Activated T-cell treated with anti-CD3 and anti-CD28 coated beads for 24 hours (primary cell): ENCODE measurements at places on chromosomes 12 and 14.

DNA sequence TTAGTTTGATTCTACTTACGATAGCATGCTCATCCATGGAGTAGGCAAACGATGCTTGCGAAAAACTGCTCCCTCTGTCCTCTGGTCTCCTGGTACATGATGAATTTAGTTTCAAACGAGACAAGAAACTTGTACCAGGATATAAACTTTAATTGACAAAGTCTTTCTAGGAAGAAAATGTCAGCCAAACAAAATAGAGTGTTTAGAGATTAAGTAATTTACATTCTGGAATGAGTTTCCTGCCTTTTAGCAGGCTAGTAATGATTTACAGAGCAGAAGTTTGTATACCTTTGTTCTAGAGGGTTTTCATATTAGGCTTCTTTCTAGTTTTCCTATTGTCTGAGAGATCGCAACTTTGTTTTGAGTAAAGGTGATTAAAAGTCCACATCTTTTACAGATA lies 206.9 kb downstream of the RPL10L start:
- no peak for DNase-seq

DNA sequence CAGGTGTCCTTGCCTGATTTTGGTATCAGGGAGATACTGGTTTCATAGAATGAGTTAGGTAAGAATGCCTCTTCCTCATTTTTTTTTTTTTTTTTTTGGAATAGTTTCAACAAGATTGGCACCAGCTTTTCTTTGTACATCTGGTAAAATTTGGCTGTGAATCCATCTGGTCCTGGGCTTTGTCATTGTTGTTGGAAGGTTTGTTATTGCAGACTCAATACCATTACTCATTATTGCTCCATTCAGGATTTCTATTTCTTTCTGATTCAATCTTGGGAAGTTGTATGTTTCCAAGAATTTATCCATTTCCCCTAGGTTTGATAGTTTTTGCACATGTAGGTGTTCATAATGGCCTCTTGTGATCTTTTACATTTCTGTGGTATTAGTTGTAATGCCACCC lies 126.0 kb upstream of the KITLG start:
- DNase-seq: no peak

DNA sequence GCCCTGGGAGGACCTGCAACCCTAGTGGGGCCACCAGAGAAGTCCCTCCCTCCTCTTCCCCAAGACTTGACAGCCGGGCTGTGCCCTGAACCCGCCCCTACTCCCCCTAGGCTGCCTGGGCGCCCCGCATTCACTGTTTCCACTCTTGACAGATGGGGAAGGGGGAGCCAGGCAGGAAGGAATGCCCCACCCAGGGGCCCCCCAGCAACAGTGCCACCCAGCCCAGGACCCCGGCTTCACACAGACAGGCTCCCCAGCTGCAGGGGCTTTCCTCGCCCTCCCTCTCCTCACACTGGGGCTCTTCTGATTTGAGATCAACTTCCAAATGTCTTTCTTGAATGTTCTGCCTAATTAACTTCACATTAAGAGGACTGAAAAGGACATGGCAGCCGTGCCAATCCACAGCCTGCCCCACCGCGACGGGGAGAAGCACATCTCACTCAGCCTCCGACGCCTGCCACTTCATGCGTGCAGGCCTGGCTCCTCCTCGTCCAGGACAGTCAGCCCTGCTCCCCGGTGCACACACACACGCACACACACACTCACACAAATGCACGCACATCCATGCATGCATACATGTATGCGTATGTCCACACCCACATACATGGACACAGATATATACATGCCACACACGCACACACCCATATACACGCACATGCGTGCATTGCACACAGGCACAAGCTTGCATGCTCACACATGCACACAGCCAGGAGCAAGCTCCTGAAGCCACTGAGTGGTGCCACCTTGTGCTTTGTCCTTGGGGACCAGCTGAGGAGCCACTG lies 19.6 kb upstream of the C14orf180 start:
- no peak for DNase-seq

DNA sequence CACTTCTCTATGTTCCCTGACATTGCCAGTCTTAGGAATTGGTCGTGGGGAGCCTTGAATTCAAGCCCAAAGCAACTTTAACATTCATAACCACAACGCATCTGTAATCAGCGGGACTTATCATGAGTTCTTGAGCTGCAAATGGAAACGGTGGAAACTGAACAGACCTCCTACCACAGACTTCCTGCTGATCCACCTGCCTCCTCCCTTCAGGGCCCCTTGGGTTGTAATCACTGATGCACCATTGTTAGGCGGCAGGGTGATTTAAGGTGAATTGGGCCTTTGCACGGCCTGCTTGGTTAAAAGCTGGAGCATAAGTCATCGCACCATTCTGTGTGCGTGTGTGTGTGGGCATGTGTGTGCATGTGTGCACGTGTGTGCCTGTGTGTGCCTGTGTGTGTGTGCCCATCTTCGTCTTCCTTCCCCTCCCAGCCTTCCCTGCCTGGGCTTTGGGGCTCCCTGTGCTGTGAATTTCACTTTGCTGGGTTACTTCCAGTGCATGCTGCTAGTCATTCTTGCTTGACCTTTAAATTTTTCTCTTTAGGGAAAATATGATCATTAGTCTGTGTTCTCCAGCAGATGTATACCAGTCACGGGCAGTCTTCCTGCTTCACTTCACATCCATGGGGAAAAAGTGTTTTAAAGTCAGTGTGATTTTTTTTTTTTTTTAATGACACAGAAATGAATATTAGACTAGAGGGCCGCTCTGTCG lies 29.1 kb downstream of the CHST11 start:
- peak; percentile 38 for DNase-seq

DNA sequence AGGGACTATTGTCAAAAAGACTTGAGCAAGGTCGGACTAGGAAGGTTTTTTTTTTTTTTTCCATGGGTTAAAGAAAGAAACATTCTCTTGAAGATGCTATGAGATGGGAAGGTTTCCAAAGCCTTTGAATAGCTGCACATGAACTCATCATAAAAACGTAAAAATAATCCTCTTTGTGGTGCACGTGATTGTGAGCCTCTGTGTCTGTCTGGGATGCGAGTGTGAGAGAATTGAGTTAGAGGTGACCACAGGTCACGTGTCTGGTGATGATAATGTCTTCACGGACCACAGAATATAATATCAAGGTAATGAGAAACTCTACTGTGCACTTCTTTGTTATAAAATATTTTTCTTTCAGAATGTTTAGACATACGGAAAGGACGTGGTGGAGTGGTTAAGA lies 24.3 kb upstream of the ADGRD1 start:
- no peak for DNase-seq

- DNase-seq: no peak
Measured at GRCh38 chr12:99200711-99201384, 446.7 kb upstream of the GARIN6 start.

DNA sequence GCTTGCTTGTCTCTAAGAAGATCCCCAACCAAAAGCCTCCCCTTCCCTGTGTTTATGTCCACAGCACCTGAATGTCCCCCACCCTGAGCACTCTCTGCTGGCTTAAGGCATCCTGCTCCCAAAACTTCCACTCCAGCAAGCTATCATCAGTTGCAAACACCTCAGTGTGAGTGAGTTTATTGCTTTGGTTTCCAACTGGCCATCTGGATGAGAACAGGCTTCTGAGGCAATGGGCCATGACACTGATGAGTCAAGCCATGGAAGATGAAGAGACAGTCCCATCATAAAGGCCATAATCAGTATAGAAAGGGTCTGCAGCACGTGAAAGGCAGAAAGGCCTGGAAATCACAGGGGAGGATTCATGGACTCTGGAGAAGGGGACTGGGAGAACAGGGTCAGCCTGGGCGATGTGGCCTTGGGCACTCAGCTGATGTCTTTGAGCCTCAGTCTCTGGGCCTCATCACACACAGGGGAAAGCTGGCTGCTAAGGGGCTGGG lies 12.8 kb downstream of the CMKLR1 start:
- no peak for DNase-seq

GRCh38 chr12:868722-869121 lies 80.8 kb downstream of the RAD52 start:
- no peak for DNase-seq

GRCh38 chr14:23577710-23578392 lies 739 bp downstream of the JPH4 start:
- no peak for DNase-seq

DNA sequence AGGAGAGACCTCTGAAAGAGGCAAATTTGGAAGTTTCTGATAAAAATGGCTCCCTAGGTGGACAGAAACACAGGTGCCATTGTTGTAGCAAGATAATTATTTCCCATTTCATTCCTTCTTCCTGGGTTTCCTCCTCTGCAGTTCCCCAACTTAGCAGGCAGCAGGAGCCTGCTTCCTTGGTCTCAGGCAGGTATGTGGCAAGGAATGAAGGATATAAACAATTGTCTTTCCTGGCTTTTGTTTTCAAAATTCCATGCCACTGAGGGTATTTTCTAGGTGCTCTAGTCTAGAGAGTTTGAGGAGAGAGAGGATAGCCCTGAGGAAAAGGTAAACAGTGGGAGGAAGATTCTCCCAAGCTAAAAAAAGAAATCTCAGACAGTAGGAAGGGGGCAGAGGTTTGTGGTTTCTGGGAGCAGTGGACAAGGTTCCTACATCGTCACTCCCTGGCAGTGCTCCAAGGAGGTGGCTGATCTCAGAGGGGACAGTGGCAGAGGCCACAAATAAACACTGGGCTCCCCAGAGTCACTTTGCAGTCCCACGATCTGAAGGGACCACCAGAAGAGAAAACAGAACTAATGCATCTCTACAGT lies 82.6 kb upstream of the IGF1 start:
- DNase-seq: no peak

- DNase-seq: no peak
Measured at GRCh38 chr12:100184549-100185145, 16.0 kb upstream of the ACTR6 start.

DNA sequence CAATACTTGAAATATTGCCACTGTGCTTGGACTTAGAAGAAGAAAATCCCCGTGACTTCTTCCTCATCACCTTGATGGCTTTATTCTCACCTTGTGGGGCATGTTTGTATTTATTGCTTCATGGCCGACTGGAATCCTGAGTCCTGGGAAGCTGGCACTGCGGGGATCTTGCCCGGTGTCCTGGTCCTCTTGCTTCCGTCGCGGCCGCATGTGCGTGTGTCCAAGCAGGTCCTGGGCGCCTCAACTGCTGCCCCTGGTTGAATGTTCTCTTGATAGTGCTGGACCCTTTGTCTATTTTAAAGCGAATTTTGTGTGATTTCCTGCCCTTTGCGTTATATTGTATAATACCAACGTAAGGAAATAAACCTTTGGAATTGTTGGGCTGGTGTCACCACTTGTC lies 6.3 kb upstream of the PUS1 start:
- DNase-seq: no peak

DNA sequence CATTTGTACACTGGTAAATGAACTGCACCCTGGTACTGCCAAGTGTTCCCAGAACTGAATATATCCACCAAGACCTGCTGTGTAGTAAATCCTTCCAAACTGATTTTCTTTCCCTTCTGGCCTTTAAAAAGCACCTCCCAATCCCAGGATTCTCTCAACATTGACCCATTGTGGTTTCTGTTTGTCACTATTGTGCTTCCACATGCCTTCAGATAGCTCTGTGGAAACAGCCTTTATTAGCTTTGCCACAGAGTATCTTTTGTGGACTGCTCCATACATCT lies 949 bp upstream of the KIF21A start:
- DNase-seq: no peak

DNA sequence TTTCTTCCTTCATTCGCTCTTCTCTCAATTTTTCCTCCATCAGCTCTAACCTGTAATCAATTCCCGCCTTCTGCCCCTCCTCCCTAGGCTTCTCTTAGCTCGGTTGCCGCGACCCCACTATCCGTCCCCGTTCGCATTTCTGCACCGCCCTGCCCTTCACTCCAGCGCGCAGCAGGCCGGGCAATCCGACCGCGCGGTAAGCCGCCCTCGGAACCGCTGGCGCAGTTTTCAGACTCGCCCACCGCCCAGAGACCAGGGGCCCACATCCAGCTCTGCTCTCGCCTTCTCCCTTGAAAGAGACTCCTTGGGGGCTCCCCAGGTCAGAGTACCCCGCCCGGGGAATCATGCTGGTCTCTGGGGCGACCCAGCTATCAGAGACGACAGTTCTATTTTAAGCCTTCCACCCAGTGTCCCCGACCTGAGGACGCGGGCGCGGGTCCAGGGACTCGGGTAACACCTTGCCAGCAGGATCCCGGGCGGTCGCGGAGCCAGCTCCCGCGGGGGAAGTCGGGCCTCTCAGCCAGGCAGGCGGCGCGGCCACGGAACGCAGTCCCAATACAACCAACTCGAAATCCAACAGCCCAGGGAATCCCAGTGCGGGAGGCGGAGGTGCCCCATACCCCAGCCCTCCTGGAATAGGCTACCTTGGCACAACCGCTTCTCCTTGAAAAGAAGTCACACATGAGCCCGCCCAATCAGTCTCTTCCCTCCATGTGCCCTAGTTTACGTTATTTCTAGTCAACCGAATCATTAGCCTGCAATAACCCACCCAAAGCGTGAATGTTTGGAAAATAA lies 5.7 kb upstream of the SLC38A4 start:
- DNase-seq: no peak

- no peak for DNase-seq
Measured at GRCh38 chr12:67042697-67043131, 226.4 kb upstream of the CAND1 start.

GRCh38 chr12:10601860-10602259 lies 11.5 kb downstream of the MAGOHB start:
- DNase-seq: no peak

GRCh38 chr14:90263748-90264449 lies 7.5 kb downstream of the PSMC1 start:
- DNase-seq: no peak

- no peak for DNase-seq
Measured at GRCh38 chr14:94374116-94374515, 14.3 kb downstream of the SERPINA1 start.

- DNase-seq: no peak
Measured at GRCh38 chr12:23098110-23098509, 473.1 kb downstream of the ETNK1 start.

DNA sequence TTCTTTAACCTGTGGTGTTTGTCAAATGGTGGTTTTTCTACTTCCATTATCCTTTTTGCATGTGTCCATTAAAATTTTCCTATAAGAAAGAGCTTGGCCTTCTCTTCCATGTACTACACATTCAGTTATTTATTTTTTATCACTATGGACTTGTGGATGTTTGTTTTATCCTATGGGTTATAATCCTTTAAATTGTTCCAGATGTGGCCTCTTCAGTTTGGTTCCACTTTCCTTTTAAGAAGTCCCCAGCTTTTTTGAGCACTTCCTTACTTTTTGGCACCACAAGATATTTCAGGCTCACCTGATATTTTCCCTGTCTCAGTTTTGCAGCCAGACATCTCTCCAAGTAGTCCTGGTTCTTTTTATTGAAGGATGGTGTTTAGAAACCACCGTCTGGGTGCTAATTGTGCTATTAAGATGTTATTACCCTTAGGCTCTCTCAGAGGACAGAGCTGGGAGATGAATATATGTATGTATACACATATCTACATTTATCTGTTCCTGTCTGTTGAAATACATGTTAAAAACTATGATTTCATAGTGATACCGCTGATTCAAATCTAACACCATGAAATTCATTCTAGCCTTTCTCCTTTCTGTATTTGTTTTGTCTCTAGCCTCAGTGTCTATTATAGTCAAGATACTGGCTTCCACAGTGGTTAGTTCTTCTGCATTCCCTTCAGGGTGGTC lies 408.5 kb upstream of the RGS6 start:
- no peak for DNase-seq
